Naive B cell (primary cell): ENCODE measurements at places on chromosomes 11 and 22.

DNA sequence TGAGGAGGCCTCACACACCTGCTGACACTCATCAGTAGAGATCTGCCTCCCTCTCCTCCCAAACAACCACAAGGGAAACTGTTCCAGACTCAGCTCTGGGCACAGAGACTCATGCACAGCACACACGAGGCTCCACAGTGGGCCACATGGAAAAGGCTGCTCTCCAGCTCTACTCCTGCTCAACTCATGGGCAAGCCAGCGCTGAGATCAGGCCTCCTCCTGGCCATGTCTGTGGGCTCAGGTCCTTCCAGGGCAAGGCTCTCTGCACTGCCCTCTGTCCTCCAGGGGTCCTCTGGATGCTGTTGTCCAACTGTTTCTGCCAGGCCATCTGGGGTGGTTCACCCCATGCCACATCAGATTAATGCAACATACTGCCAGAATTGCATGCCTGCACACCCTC, 46.0 kb downstream of the PLEKHA7 start:
- DNase-seq = no peak

GRCh38 chr11:114284021-114284420, 12.2 kb upstream of the NNMT start:
- DNase-seq = no peak

GRCh38 chr11:108807262-108807661, 142.4 kb downstream of the DDX10 start:
- DNase-seq = no peak

DNA sequence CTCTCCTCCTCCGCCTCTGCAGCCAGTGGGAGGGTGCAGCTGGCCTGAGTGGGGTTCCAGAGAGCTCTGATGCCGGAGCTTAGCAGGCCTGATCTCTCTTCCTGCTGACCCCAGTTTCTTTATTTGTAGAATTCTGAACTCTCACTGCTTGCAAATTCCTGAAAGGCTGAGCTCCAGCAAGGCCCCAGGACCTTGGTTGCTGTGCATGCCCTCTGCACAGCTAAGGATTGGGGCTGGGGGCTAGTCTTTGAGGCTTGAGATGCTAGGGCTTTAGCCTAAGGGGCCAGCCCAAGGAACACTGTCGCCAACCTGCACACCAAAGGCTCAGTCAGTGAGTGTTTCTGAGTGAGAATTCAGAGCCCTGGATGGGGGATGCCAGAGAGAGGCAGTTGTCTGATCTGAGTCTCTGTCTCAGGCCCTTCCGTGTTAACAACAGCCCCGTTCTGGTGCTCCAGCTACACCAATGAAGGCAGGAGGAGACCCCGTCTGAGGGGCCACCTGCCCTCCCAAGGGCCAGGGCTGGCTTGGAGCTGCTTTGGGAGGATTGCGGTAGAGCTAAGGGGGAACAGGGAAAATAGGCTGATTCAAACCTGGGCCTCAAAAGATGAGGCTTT, 106.0 kb upstream of the LMO1 start:
- DNase-seq = no peak

GRCh38 chr11:95925011-95925410, 1.1 kb upstream of the MTMR2 start:
- DNase-seq = no peak

GRCh38 chr11:33017478-33017877, 1.8 kb downstream of the DEPDC7 start:
- no peak for DNase-seq

DNA sequence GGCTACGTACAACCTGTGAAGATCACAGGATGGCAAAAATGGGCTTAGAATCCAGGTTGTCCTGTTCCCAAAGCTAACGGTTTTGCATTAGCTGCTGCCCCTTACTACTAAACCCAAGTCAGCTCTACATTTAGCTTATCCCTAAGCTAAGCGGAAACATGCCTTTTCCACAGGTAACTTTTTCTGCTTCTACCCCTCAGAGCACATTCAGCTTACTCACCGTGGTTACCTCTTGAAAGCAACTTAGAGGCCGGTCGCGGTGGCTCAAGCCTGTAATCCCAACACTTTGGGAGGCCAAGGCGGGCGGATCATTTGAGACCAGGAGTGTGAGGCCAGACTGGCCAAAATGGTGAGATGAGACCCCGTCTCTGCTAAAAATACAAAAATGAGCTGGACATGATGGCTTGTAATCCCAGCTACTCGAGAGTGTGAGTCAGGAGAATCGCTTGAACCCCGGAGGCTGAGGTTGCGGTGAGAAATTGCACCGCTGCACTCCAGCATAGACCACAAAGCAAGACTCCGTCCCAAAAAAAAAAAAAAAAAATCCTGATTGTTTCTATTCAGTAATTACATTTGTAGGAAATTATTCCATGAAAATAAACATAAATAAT, 790 bp upstream of the TMEM41B start:
- DNase-seq = no peak

- no peak for DNase-seq
These were observed 1.6 kb downstream of the HNRNPUL2 start for GRCh38 chr11:62725646-62726045.

DNA sequence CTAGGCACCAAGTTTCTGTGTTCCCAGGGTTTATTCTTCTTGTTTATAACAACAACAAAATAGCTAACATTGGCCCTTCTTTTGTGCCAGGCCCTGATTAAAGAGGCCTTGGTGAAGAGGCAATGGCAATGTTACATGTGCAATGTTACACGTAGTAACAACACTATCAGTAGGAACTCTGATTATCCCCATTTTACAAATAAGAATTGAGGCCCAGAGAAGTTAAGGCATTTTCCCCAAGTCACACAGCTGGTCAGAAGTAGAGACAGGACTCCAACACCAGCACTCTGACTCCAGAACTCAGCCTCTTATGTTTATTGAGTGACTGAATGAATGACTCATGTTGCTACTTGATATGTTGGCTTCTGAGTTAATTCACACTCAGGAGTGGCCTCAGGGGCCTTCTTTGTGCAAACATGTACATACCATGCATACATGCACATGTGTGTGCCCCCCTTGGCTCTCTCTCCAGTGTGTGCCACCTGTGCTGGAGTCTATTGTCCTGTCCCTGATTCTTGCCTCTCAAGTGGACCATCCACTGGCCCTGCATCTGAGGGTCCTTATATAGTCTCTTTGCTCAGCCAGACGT, 98.4 kb downstream of the TP53I11 start:
- DNase-seq = no peak

GRCh38 chr11:96307776-96308140, 35.2 kb downstream of the MAML2 start:
- no peak for DNase-seq

GRCh38 chr22:32185821-32186220, 19.1 kb downstream of the RFPL2 start:
- DNase-seq = no peak
